ENCODE measurements at places on chromosomes 2 and 18. TPM values are rescaled to one million over a fixed set of nuclear protein-coding genes. Genes with fewer than 3 reads are reported as not detected.

Gene MAPK4
- 21.7 TPM for total RNA-seq

Gene ABCG5
- total RNA-seq: not detected

Gene TOGARAM2
- 51.9 TPM for total RNA-seq

Gene KCNS3
- total RNA-seq: 4.0 TPM

Gene ERFE
- 0.44 TPM for total RNA-seq

Gene CDCA7
- 0.96 TPM for total RNA-seq

Gene KCNIP3
- 4.6 TPM for total RNA-seq

Gene SNED1
- total RNA-seq: 6.1 TPM

Gene ARHGAP28
- 1.5 TPM for total RNA-seq

Gene XDH
- 0.05 TPM for total RNA-seq

Gene SLC14A1
- total RNA-seq: 22.1 TPM

Gene ONECUT2
- total RNA-seq: 0.41 TPM

Gene KYNU
- 1.0 TPM for total RNA-seq

Gene AQP4
- total RNA-seq: 1.9 TPM

Gene SCN3A
- total RNA-seq: 0.99 TPM

Gene RNU2-63P
- not detected for total RNA-seq

Gene GKN2
- not detected for total RNA-seq

Gene IL36B
- total RNA-seq: not detected

Gene ABHD1
- 3.5 TPM for total RNA-seq

Gene LONRF2
- total RNA-seq: 19.0 TPM

Gene ATOH8
- total RNA-seq: 23.3 TPM

Gene AQP12B
- not detected for total RNA-seq

Gene IL36G
- not detected for total RNA-seq

Gene BMP10
- 0.19 TPM for total RNA-seq

Gene AGAP1
- total RNA-seq: 18.1 TPM

Gene GALNT5
- total RNA-seq: 0.19 TPM

Gene ARID5A
- 17.3 TPM for total RNA-seq

Gene TCF7L1
- total RNA-seq: 7.0 TPM

Gene R3HDM1
- 17.8 TPM for total RNA-seq

Gene CRYGD
- not detected for total RNA-seq

Gene PNO1
- total RNA-seq: 8.2 TPM

Gene FAM110C
- total RNA-seq: 3.3 TPM

Gene REG3A
- total RNA-seq: not detected

Gene CDKL4
- 0.66 TPM for total RNA-seq

Gene CCDC68
- total RNA-seq: 5.1 TPM

Gene C2orf66
- total RNA-seq: not detected

Gene FSHR
- total RNA-seq: not detected

Gene ASXL3
- 6.7 TPM for total RNA-seq

Gene CTDSP1
- 81.5 TPM for total RNA-seq

Gene TXNDC2
- not detected for total RNA-seq

Gene ING5
- 20.0 TPM for total RNA-seq

Gene BOLA3
- total RNA-seq: 81.2 TPM

Gene KLHL41
- total RNA-seq: 163 TPM

Gene PTCD3
- total RNA-seq: 158 TPM

Gene KCNG2
- total RNA-seq: not detected

Gene MOGAT1
- total RNA-seq: 0.44 TPM

Data from left ventricle myocardium inferior (tissue), 1 donor.